CD14-positive monocyte (primary cell): ENCODE measurements at places on chromosomes 7 and 10. TPM values are rescaled to one million over a fixed set of nuclear protein-coding genes. Genes with fewer than 3 reads are reported as not detected.

The HOXA1 gene
- not detected for polyA plus RNA-seq

DNA sequence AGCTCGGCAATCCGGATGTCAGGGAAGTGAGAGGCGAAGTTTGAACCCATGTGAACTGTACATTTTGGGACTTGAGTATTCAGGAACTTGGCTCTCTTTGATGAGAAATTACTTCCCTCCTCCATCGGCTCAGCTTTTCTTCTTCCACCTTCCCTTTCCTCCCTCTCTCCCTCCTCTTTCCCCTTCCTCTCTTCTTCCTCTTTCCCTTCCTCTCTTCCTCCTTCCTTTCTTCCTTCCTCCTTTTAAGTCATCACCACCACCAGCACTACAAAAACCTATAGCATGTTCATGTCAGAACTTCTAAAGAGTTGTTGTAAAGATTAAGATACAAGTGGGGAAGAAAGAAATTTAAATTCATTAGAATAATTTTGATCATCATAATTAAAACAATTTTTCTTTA lies 31.9 kb upstream of the CDHR3 start:
- no peak for DNase-seq

DNA sequence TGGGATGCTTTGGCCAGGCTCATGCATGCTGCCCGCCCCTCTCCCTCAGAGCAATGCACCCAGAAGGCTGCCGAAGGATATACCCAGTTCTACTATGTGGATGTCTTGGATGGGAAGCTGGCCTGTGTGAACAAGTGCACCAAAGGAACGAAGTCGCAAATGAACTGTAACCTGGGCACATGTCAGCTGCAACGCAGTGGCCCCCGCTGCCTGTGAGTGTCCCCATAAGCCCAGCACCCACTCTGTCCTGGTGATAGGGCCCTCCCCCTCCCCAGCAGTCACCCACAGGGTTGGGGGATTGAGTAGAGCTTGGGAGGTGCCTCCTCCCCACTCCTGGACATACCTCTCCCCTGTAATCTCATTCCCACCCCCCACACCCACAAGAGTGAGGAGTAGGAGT lies 7.0 kb upstream of the MUC17 start:
- no peak for DNase-seq

- no peak for DNase-seq
Measured at GRCh38 chr10:133324198-133324792, 12.4 kb downstream of the CALY start.

DNA sequence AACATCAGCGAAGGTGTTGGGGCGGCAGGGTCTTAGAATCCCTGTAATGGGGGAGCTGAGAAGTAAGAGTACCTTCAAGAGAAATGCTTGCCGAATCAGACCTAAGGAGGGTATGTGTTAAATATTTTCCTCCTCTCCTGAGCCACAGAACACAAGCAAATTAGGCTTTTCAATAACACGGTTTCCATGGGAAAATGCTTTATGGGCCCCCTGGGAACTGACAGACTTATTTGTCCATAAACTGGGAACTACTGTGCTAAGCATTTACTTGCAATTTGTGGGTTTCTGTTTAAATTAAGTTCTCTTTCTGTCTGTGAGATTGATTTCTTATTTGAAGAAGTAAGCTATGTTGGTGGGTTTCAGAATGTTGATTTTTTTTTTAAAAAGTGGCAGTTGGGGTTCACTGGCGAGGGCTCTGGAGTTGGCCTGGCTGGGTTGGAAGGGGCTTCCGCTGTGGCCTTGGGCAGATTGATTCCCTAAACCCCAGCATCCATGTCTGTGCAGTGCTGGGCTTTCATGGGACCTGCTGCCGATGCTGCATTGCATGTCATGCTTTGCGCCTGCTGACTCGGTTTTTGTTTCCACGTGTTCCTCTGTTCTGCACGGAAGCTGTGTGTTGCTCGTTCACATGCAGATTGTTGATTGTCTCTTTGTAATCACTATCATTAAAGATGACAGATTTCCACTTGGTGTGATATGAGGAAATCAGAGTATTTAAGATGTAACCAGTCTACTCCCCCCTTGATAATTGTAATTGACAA lies 7.2 kb downstream of the RBM17 start:
- DNase-seq, result no peak

- DNase-seq, result peak; percentile 50
Measured at GRCh38 chr7:38660427-38661099, 29.4 kb upstream of the AMPH start.

- DNase-seq, result no peak
Measured at GRCh38 chr10:131994435-131994834, 12.7 kb upstream of the BNIP3 start.
